ENCODE measurements at places on chromosomes 11 and 22. TPM values are rescaled to one million over a fixed set of nuclear protein-coding genes. Genes with fewer than 3 reads are reported as not detected.

DNA sequence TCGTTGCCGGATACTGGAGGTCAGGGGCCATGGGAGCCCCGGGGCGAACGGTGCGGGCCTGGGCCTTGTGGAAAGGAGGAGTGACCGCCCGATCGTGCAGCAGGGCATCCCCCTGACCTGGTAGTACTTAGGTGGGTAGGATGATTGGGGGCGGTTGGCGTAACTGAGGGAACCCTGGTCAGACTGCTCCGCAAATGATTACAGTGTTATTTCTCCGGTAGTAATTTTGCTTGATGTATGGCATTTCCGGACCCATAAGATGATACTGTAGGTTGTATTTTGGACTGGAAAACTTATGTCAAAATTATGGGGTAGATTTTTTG is 762 bp downstream of the MTMR3 start:
- no peak for DNase-seq

Gene GLYAT
- total RNA-seq: not detected

Gene HTR3B
- total RNA-seq: not detected

- DNase-seq: no peak
Measured at GRCh38 chr22:27782088-27782487, 19.5 kb downstream of the MN1 start.

Gene TBX10
- total RNA-seq: not detected

DNA sequence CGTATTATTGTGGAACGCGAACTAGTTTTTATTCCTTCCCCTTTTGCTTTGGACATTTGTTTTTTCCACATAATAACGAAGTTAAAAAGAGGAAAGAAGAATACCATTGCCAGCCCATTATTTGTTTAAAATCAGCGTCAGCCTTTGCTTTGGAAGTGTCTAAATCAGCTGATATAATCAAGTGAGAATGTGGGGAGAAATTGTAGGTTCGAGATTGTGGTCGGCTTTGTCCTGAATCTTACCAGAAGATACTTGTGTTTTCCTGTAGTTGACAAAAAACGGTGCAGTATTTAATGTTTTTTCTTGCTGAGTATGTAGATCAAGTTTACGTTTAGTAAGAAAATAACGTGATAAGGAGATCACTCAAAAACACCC is 935 bp downstream of the ZNF143 start:
- no peak for DNase-seq

Data from A673 (cell line).